Aorta (tissue), 5 donors: ENCODE measurements at places on chromosomes 1 and 21. TPM values are rescaled to one million over a fixed set of nuclear protein-coding genes. Genes with fewer than 3 reads are reported as not detected.
A peak's percentile ranks its signal among the peaks of the same experiment; 100 is the strongest.

DNA sequence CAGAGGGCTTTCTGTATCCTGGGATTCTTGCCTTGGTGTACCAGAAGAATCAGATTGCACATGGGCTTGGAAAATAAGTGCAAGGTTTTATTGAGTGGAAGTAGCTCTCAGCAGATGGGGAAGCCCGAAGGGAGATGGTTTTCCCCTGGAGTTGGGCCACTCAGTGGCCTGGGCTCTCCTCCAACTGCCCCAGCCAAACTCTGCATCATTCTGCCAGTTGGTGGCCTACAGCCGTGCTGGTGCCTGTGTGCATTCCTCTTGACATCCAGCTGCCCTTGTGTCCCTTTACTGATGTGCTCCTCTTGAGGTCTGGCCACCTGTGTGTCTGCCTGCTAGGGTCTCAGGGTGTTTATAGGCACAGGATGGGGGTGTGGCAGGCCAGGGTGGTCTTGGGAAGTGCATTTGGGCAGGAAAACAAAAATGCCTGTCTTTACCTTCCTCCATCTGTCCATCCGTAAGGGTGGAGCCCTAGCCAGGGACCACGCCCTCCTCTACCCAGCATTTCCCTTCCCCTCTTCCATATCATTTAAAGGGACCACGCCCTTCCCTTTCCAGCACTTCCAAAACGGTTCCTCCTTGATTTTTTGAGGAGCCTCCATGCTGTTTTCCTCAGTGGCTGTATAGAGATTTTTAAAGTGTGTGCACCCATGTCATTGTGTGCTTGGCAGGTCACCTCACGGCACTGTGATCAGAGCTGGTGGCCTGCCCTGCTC lies 18.9 kb downstream of the SNAP47 start:
- H3K27me3 ChIP-seq: no peaks in the 10 kb centered on the region
- no peak for DNase-seq
- H3K27ac ChIP-seq: no peak overlapping the region
- no peak overlapping the region for H3K4me3 ChIP-seq

DNA sequence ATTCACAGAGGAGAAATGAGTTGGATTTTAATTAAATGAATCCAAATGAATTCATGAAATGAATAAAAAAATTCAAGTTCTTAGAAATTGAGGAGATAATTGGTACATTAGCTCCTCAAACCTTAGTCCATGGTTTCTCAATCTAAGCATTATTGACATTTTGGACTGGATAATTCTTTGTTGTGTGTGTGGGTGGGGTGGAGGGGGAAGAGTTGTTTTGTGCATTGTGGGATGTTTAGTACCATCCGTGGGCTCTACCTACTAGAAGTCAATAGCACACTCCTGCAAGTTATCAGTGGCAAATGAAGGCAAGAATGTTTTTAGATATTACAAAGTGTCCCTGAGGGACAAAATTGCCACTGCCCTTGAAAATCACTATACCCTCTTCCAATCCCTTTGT lies 431.9 kb downstream of the PLPP3 start:
- no peaks in the 10 kb centered on the region for H3K36me3 ChIP-seq
- H3K4me3 ChIP-seq: no peak overlapping the region
- no peak for DNase-seq
- no peaks in the 10 kb centered on the region for H3K27me3 ChIP-seq
- H3K27ac ChIP-seq: no peak overlapping the region

- H3K4me3 ChIP-seq: no peak overlapping the region
- H3K36me3 ChIP-seq: no peaks in the 10 kb centered on the region
- H3K27ac ChIP-seq: no peak overlapping the region
- no peaks in the 10 kb centered on the region for H3K27me3 ChIP-seq
These were observed 60.1 kb upstream of the SMYD2 start for GRCh38 chr1:214220891-214221290.

GRCh38 chr1:168603501-168604110 lies 27.2 kb downstream of the XCL1 start:
- no peaks in the 10 kb centered on the region for H3K27me3 ChIP-seq
- no peaks in the 10 kb centered on the region for H3K36me3 ChIP-seq
- H3K27ac ChIP-seq: no peak overlapping the region
- H3K4me1 ChIP-seq: peaks cover 10% of the 10 kb centered on the region

GRCh38 chr1:119987686-119988085 lies 81.8 kb downstream of the NOTCH2 start:
- no peak overlapping the region for H3K4me3 ChIP-seq
- H3K4me1 ChIP-seq: peaks cover 4% of the 10 kb centered on the region
- DNase-seq: no peak
- H3K36me3 ChIP-seq: peaks cover 3% of the 10 kb centered on the region
- H3K27me3 ChIP-seq: no peaks in the 10 kb centered on the region

GRCh38 chr1:94909486-94909885 lies 17.4 kb downstream of the CNN3 start:
- H3K27ac ChIP-seq: no peak overlapping the region
- H3K27me3 ChIP-seq: no peaks in the 10 kb centered on the region
- H3K4me1 ChIP-seq: peaks cover 5% of the 10 kb centered on the region
- no peak for DNase-seq
- H3K4me3 ChIP-seq: no peak overlapping the region
- no peaks in the 10 kb centered on the region for H3K36me3 ChIP-seq

DNA sequence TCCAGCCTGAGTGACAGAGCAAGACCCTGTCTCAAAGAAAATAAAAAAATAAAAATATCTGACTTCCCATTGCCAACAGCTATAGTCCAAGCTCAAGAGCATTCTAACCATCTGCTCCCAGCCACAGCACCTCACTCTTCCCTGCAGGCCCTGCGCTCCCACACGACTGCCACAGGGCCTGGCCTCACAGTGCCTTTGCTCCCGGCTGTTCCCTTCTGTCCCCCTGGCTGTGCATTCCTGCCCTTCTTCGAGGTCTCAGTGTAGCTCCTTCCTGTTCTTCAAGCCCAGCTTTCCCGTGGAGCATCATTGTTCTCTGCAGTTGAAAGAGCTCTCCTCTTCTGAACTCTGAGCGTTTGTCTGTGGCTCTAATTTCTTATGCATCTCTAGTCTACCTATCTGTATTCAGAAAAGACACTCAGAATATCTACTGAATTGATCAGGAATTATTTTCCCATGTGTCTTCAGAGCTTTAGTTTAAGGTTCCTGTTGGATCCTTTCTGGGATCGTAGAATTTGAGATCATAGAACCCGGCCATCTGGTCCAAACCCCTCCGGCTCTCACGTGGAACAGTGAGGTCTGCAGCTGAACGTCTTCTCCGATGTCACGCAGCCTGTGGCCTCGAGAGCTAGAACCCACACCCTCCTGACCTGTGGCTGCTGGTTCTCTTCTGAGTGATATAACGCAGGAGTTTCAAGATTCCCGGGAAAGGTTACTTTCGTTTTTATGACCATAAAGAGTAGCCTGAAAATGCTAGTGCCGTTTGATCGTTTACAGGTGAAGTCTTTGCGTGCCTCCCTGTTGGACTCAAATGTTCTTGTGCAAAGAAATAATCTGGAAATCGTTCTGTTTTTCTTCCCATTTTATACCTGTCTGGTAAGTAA lies 54.4 kb downstream of the DOP1B start:
- DNase-seq: no peak
- no peak overlapping the region for H3K27ac ChIP-seq
- H3K4me1 ChIP-seq: no peaks in the 10 kb centered on the region
- H3K4me3 ChIP-seq: no peak overlapping the region
- no peaks in the 10 kb centered on the region for H3K27me3 ChIP-seq

DNA sequence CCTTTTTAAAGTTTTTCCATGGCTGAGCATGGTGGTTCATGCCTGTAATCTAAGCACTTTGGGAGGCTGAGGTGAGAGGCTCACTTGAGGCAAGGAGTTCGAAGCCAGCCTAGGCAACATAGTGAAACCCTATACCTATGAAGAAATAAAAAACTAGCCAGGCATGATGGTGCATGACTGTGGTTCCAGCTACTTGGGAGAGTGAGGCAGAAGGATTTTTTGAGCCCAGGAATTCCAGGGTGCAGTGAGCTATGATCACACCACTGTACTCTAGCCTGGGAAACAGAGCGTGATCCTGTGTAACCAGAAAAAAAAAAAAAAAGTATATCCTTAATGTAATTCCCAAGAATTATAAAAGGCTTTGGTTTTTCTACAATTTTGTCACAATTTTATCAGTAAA lies 17.4 kb downstream of the DEPDC1 start:
- H3K27me3 ChIP-seq: no peaks in the 10 kb centered on the region
- H3K27ac ChIP-seq: no peak overlapping the region
- no peaks in the 10 kb centered on the region for H3K4me1 ChIP-seq
- DNase-seq: no peak
- no peaks in the 10 kb centered on the region for H3K36me3 ChIP-seq

GRCh38 chr1:225428881-225429455 lies 1.1 kb upstream of the LBR start:
- H3K4me1 ChIP-seq: no peaks in the 10 kb centered on the region
- no peaks in the 10 kb centered on the region for H3K27me3 ChIP-seq

- no peaks in the 10 kb centered on the region for H3K27me3 ChIP-seq
- no peaks in the 10 kb centered on the region for H3K36me3 ChIP-seq
- H3K4me1 ChIP-seq: no peaks in the 10 kb centered on the region
- no peak overlapping the region for H3K27ac ChIP-seq
These were observed 11.0 kb upstream of the ZNF669 start for GRCh38 chr1:247115141-247115510.

DNA sequence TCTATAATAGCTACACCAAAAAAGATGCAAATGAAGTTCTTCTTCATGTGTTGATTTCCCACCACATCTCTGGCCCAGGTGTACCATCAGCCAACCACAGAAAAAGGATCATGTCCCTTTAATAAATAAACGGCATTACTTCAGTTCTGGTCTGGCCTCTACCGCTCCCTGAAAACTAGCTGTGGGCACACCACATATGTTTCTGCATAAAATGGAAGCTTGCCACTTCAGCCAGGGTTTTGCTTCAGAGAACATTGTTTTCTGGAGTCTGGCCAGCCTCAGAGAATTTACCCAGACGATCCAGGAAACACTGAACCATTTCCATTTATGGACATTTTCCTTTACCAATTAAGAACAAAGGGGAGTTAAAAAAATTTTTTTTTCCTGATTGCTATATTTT lies 5.8 kb upstream of the LAMC2 start:
- no peak overlapping the region for H3K4me3 ChIP-seq
- H3K27me3 ChIP-seq: no peaks in the 10 kb centered on the region
- peak; percentile 54 for DNase-seq
- H3K27ac ChIP-seq: peak overlapping the region; percentile 40

Gene KRTAP10-1
- polyA plus RNA-seq: not detected

Gene FCGR3A
- 13.9 TPM for polyA plus RNA-seq

Gene TCP10L
- polyA plus RNA-seq: 2.3 TPM

Gene VAV3
- 0.33 TPM for polyA plus RNA-seq

Gene GJB3
- polyA plus RNA-seq: 1.0 TPM

Gene HES2
- not detected for polyA plus RNA-seq
